Hematopoietic multipotent progenitor cell treated with erythropoietin and hydrocortisone succinate and interleukin-3 and kit ligand, for 15 days (in vitro differentiated cells): ENCODE measurements at places on chromosomes 7 and 10.
A peak's percentile ranks its signal among the peaks of the same experiment; 100 is the strongest.

GRCh38 chr10:96863922-96864543 is 31.9 kb downstream of the LCOR start:
- DNase-seq = no peak

DNA sequence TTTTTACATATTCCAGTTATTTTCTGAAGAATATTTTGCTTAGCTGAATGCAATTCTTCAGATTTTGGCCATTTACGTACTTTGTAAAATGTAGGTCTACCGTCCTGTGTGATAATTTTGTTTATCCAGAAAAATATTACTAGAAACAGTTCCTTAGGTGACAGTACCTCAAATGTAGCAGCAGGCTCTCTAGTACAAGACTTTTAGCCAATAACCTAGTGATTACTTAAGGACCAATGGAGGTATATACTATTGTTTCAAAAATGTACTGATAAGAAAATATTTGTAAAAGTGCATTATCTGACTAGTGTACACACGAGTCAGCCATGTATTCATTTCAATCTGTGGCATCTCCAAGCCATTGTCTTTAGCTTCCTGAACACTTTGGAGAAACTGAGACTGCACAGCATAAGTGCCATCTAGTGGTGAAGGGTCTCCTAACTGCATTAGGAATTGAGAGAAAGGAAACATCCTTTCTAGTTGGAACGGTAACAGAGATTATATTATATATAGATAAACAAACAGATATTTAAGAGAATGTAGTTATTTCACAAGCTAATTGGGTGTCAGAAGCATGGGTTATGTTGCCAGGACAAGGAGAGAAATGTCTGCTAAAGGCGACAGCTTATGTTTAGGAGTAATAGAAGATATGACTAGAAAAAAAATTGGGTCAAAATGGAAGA is 23.7 kb downstream of the RTKN2 start:
- peak; percentile 6 for DNase-seq

DNA sequence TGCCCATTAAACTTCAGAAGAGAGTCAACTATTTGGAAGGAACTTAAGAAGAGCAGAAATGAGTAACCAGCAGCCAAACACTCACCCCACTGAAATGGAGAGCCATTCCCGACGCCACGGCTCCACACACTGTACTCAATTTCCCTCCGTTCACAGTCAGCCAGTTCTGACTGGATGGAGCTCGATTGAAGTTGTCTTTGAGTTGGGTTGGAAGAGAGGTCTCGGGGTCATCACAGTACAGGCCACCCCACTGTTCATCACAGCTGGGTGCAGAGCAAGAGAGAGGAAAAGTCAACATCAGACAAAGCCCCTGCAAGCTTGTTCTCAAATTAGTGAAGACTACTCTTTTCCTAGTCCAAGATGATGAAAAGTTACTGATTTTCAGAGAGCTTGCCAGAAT is 75.9 kb upstream of the SLC26A5 start:
- no peak for DNase-seq

DNA sequence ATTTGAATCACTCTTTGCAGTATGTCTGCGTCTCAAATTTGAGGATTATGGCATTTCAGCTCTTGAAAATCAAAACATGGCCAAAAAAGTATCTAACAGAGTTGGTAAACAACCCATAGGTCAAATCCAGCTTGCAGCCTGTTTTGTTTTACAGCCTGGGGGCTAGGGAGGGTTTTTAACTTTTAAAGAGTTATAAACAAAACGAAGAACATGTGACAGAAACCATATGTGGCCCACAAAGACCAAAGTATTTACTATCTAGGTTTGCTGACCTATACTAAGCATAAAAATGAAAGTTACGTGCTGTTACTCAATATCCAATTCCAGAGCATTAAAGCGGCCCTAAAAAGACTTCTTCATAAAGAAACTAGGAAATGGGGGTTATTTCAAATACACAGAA is 55.5 kb upstream of the STARD3NL start:
- DNase-seq = no peak

- DNase-seq = no peak
Observed at GRCh38 chr10:61635932-61636331, 26.8 kb upstream of the CABCOCO1 start.

DNA sequence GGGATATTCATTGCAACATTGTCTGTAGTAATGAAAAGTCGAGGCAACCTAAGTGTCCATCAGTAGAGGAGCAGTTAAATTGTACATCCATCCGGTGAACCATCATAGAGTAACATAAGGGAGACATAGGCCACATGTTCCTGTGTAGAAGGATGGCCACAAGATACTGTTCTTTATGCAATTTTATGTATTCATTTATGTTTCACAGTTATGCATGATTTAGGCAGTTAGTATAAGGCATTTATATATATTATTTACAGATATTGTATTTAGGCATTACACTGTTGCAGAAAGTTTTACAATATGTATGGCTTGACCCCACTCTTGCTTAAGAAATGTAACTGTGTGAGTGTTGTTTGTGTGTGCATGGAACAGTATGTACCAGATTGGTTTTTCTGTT is 36.0 kb upstream of the CDH23 start:
- no peak for DNase-seq

- DNase-seq = no peak
Observed at GRCh38 chr10:24929056-24929544, 23.3 kb downstream of the PRTFDC1 start.

GRCh38 chr7:111846898-111847297 is 284.6 kb upstream of the IMMP2L start:
- DNase-seq = no peak

- no peak for DNase-seq
Observed at GRCh38 chr7:121570365-121570764, 174.3 kb upstream of the FAM3C start.

GRCh38 chr7:33109758-33110238 is 594 bp upstream of the RP9 start:
- DNase-seq = no peak

GRCh38 chr10:129725482-129725881 is 238.6 kb downstream of the EBF3 start:
- no peak for DNase-seq

DNA sequence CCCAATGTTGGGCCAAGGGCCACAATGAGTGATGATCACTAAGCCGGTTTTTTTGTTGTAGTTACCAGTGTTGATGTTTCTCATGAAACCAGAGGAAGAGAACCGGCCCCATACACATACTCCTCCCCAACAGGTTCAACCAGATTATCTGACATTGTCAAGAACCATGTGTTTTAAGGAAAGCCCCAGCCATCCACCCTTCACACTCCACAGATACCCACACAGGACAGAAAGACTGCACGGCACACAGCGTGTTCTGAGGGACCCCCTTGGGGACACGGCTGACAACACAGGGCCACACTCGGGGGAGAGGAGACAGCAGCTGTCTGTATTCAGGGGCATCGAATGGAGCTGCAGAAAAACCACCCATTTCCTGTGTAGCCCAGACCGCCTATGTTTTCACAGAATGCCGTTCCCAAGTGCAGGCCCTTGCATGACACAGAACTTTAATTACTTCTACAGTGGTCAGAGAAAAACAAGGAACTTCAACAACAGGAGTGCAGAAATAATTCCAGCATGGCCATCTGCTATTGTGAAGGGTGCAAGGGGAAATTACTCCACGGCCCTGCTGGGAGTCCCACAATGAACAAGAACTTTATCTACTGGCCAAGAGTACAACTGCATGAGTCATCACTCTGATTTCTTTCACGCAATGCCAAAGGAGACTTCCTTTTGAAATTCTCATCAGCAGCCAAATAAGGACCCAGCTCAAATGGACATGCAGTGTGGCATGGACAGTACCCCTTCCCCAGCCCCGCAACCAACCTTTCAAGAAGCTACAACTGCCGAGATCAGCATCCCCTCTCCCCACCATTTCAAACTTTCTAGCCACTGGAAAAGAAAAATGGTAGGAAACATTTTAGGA is 2.3 kb downstream of the KLF6 start:
- DNase-seq = peak; percentile 74

DNA sequence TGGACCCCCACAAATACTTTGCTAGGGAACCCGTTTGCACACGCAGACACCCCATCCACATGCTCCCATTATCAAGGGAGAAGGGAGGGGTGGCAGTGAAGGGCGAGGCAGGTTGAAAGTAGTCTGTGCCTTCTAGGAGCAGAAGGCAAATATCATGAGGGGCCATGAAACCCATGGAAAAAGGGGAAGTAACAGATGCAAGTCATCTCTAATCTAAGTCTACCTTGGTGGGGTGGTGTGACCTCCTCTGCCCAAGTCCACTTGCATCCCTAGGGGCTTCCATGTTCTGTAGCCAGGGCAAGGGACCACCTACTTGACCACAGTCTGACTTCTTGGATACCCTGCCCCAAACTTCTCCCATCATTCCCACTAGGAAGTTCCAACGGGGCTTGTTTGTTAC is 5.5 kb downstream of the GIMAP6 start:
- DNase-seq = no peak

GRCh38 chr10:1620803-1621202 is 116.5 kb downstream of the ADARB2 start:
- no peak for DNase-seq

- no peak for DNase-seq
Observed at GRCh38 chr7:14899030-14899429, 3.5 kb downstream of the DGKB start.

DNA sequence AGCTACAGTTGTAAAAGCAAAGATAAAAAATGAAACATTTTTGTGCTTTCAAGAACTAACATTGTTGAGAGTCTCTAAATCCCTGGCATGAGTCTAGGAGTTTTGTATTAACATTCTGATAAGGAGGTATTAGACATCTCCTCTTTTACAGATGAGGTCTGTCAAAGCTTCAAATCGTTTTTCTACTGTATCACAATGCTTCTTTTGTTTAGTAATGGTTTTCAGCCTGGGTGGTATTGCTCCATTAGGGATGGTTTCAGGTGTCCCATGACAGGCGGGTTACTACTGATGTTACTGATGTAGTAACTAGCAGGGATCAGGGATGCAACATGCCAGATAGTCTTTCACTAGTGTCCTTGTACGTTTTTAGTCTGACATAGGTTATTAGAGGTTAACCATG is 27.4 kb downstream of the STAM start:
- DNase-seq = no peak
